ENCODE measurements at places on chromosomes 1 and 21. TPM values are rescaled to one million over a fixed set of nuclear protein-coding genes. Genes with fewer than 3 reads are reported as not detected.

The ILDR2 gene
- total RNA-seq: 43.5 TPM

GRCh38 chr1:155186067-155186793 lies 12.6 kb downstream of the TRIM46 start:
- DNase-seq: no peak
- H3K4me3 ChIP-seq: no peak overlapping the region
- H3K4me1 ChIP-seq: no peaks in the 10 kb centered on the region
- H3K27me3 ChIP-seq: no peaks in the 10 kb centered on the region

DNA sequence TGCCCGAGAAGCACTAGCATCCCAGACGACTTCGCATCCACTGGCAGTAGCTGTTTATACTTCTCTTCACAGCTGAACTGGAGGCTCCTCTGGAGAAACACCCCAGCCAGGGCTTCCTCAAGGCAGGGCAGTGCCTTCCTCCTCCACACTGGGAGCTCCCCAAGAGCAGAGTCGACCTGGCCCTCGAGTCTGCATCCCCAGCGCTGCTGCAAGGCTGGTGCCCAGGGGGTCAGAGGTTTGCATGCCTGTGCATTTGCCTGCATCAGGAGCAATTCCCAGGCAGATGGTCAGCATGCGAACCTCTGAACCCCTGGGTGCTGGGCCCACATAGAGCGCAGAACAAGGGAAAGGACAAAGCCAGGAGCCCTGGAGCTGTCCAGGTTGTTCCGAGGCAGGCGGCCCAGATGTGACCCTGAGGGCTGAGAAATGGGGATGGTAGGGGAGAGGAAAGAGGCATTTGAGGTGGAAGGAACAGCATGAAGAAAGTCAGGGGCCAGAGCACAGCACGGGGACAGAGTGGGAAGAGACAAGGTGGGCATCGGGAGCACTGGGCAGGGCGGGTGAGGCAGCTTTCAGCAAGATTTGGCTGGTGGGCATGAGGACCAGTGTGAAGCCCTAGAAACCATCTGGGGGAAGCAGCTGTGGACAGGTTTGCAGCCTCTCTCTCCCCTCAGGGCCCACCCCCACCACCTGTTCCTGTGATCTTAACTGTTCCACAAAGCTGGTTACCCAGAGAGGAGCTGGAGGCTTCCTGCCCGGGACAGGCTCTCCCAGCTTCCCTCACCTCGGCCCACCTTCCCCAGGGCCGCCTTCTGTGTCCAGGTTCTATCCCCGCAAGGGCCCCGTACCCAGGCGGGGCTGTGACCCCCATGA lies 6.4 kb upstream of the S100A8 start:
- H3K27ac ChIP-seq: no peak overlapping the region
- no peak for DNase-seq
- no peak overlapping the region for H3K4me3 ChIP-seq
- H3K27me3 ChIP-seq: peaks cover 42% of the 10 kb centered on the region
- H3K4me1 ChIP-seq: no peaks in the 10 kb centered on the region

GRCh38 chr1:170935231-170935630 lies at the start of gene MROH9:
Gene MROH9, plus strand, starts transcription at chr1:170935534. Its CDS starts 10,023 bp downstream, at chr1:170945557.
- no peaks in the 10 kb centered on the region for H3K27me3 ChIP-seq
- H3K27ac ChIP-seq: no peak within 1 kb of the TSS
- no peaks in the 10 kb centered on the region for H3K4me1 ChIP-seq
- DNase-seq: no peak
- H3K36me3 ChIP-seq: no peaks in the 10 kb centered on the region

The ATP13A2 gene
- 15.2 TPM for total RNA-seq

DNA sequence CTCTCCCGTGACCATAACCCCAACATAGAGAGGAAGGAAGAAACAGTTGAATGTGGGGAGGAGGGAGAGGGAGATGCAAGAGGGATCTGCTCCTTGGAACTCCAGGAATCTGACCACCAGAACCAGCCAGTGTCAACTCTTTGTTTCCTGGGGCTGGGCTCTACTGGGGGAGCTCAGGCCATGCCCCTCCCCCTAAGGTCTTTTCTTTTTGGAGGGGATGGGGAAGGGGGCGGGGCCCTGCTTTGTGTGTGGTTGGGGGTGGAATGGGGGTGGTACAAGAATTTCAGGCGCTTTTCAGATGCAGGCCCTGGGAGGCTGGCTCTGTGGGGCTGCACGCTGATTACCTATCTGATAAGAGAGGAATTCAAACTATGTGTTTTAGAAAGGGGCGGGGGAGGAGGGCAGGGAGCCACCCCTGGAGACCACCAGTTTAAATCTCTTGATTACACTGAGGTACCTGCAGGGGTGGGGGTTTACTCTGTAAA lies 8.3 kb downstream of the LIN28A start:
- H3K4me3 ChIP-seq: no peak overlapping the region
- peaks cover 14% of the 10 kb centered on the region for H3K4me1 ChIP-seq
- DNase-seq: peak; percentile 52
- H3K27ac ChIP-seq: no peak overlapping the region
- H3K36me3 ChIP-seq: no peaks in the 10 kb centered on the region

The MIXL1 gene
- total RNA-seq: not detected

DNA sequence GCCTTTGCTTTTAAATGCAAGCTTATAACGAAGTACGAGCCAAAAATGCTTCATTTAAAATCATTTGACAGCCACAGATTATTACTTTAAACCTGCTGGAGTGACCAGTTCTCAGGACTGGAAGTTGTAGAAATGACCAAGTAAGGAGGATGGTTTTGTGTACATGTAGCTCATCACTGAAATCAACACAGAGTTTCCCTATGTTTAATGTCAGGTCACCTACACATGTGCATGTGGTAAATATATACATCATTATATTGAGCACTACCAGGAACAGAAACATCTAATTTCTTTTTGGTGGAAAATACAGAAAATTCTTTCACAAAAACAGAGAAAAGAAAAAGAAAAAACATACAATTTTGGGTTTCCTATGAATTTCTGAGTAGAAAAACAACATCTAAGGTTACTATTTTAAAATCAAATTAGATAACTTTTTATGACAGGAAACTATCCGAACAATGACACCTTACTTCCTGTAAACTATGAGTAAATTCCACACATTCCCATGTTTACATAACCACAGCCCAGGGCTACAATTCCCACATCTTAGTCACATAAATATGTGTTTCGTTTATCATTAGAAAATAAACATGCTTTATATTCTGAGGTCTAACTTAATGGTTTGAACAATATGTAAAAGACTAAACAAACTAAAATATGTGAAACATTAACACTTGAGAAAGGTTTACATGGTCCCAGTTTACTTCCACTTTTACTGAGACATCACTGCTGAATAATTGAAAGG lies 73.6 kb downstream of the ZNF281 start:
- peaks cover 28% of the 10 kb centered on the region for H3K4me1 ChIP-seq
- H3K4me3 ChIP-seq: no peak overlapping the region
- H3K27ac ChIP-seq: peak overlapping the region; percentile 80
- peak; percentile 73 for DNase-seq
- H3K27me3 ChIP-seq: no peaks in the 10 kb centered on the region

The BTG3 gene
- 157 TPM for total RNA-seq

The SMCP gene
- total RNA-seq: not detected

The CCDC24 gene
- total RNA-seq: 1.7 TPM

The ENAH gene
- 158 TPM for total RNA-seq

The FAM151A gene
- not detected for total RNA-seq

DNA sequence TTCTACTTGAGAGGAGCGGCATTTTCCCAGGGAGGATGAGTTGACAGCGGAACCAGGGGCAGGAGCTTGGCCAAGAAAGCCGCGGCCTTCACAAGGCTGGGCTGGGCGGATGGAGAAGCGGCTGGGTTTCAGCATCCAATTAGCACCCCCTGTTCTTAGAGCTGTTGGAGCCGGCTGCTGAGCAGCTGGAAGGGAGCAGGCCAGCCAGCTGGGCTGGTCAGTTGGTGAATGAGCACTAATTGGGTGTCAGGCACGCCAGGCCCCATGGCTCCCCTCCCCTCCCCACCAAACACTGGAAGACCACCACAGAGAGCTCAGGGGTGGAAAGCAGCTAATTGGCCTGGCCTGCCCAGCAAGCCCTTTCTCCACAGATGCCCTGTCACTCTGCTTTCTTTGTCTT lies 245.6 kb downstream of the RRAGC start:
- no peaks in the 10 kb centered on the region for H3K36me3 ChIP-seq
- DNase-seq: no peak
- no peaks in the 10 kb centered on the region for H3K27me3 ChIP-seq

The TFF2 gene
- total RNA-seq: not detected

DNA sequence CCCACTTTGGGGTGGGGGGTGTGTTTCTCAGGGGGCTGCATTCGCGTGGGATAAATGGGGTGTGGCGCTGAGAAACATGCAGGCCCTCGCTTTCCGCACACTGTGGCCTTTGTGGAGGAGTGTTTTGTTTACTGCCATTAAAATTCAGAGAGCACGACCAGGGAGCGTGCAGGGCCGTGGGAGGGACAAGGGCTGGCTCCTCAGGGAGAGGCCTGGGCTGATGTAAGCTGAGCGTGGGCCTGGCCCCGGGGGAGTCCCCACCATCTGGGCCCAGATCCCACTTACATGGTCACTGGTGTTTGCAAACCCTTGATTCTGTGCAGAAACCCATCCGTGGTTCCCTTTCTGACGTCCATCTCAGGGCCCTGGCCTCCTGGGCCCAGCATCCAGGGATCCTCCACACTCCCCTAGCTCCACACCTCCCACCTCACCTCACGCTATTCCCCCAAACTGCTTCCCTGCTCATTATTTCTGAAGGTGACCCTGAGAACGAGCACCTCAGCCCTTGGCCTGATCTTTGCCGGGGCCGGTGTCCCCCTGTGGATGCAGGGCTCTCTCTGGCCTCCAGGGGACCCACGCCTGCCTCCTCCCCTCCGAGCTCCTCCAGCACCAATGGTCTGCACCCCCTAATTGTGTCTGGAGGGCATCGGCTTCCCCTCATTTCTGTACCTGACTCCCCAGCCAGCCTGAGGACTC lies 92.5 kb upstream of the SIM2 start:
- H3K4me3 ChIP-seq: no peak overlapping the region
- DNase-seq: no peak
- H3K27ac ChIP-seq: no peak overlapping the region
- peaks cover 5% of the 10 kb centered on the region for H3K4me1 ChIP-seq
- no peaks in the 10 kb centered on the region for H3K27me3 ChIP-seq

DNA sequence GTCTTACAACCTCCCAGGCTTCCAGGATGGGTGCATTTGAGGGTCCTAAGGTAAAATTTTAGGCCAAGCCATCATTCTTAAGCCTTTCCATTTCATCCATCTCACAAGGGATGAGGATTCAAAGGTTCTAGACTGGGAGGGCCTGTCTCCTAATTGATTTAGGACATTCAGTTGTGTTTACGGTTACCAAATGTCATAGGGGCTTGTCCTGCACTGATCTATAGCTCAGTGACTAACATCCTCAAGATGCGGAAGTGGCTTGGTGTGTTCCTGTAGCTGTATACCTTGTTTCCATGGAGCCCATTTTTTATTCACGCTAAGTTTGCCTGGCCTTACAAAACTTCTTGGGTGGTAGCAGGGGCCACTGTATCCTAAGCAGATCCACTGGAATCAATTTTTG lies 52.8 kb downstream of the DUSP10 start:
- no peak overlapping the region for H3K4me3 ChIP-seq
- H3K36me3 ChIP-seq: no peaks in the 10 kb centered on the region
- H3K4me1 ChIP-seq: no peaks in the 10 kb centered on the region
- no peaks in the 10 kb centered on the region for H3K27me3 ChIP-seq
- no peak for DNase-seq
- no peak overlapping the region for H3K27ac ChIP-seq

GRCh38 chr1:39258146-39258924 lies 53.8 kb downstream of the MACF1 start:
- no peaks in the 10 kb centered on the region for H3K27me3 ChIP-seq
- no peak overlapping the region for H3K27ac ChIP-seq
- no peak overlapping the region for H3K4me3 ChIP-seq
- peak; percentile 68 for DNase-seq

The AMY2B gene
- total RNA-seq: 0.42 TPM

The ZFYVE9 gene
- 11.4 TPM for total RNA-seq

GRCh38 chr1:31881688-31882000 lies 56.5 kb downstream of the PTP4A2 start:
- no peaks in the 10 kb centered on the region for H3K36me3 ChIP-seq
- H3K4me3 ChIP-seq: no peak overlapping the region
- no peak for DNase-seq

The KCNA2 gene
- not detected for total RNA-seq

DNA sequence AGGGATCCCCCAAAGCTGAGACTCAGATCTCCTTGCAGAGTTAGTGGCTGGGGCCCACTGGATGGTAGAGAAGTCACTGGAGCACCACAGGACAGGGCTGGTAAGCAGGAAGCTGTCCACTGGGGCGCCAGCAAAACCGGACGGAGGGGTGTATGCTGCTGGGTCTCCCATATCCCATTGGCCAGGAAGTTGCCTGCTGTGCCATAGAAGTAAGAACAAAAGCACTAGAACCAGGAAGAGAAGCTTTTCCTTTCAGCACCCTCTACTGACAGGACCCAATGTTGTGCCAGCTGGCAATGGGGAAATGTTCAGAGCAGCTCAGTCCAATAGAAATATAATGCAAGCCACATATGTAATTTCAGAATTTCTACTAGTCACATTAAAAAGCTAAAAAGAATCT lies 146.6 kb downstream of the SPATA46 start:
- H3K27ac ChIP-seq: no peak overlapping the region
- no peak for DNase-seq
- no peaks in the 10 kb centered on the region for H3K36me3 ChIP-seq
- H3K27me3 ChIP-seq: peaks cover 16% of the 10 kb centered on the region

DNA sequence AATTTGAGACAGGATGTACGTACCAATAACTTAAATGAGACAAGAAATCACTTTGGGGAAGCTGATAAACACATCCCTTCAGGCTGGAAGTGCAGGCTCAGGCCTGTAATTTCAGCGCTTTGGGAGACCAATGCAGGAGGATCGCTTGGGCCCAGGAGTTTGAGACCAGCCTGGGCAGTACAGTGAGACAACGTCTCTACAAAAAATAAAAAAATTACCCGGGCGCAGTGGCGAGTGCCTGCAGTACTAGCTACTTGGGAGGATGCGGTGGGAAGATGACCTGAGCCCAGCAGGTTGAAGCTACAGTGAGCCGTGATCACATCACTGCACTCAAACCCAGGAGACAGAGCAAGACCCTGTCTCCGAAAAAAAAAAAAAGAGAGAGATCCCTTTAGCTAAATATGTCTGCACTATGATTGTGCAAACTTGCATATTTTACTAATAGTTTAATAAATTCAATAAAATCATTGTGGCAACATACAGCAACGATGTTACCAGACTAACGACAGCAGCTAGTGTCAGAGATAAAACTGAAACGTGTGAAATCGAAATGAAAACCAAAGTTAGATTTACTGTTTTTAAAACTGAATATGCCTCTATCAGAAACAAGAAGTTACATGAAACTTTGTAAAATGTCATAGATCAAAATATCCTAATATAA lies 54.7 kb downstream of the CD2 start:
- H3K27me3 ChIP-seq: no peaks in the 10 kb centered on the region
- no peaks in the 10 kb centered on the region for H3K4me1 ChIP-seq
- H3K27ac ChIP-seq: no peak overlapping the region
- no peak overlapping the region for H3K4me3 ChIP-seq

DNA sequence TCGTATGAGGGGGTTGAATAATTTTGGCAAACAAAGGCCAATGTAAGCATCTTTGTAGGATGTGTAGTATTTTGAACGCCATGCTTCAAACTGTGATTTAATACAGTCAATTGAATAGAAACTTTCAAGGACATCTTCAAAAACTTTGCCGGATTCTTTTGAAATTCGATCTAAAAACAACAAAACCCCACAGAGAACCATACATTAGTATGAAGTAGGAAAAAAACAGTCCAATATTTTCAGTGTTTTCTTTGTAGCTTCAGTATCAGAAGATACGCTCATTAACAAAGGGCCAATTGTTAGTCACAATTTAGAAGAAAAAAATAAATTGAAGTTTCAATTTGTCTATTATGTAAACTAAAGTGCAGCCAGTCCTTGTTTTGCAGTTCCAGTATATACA lies 20.7 kb upstream of the SYNJ1 start:
- no peaks in the 10 kb centered on the region for H3K4me1 ChIP-seq
- no peak overlapping the region for H3K4me3 ChIP-seq
- no peaks in the 10 kb centered on the region for H3K27me3 ChIP-seq
- peaks cover 82% of the 10 kb centered on the region for H3K36me3 ChIP-seq
- no peak overlapping the region for H3K27ac ChIP-seq
